K562 (cell line): ENCODE measurements at places on chromosomes 11 and 22.
A peak's percentile ranks its signal among the peaks of the same experiment; 100 is the strongest.

GRCh38 chr22:19960491-19961200, 19.0 kb upstream of the TXNRD2 start:
- no peak for DNase-seq

- no peak for DNase-seq
These were observed 98.0 kb downstream of the PDE2A start for GRCh38 chr11:72576243-72576595.

GRCh38 chr11:342328-342727, 21.7 kb upstream of the IFITM3 start:
- DNase-seq: peak; percentile 3

- peak; percentile 85 for DNase-seq
These were observed 6.0 kb downstream of the P2RX6 start for GRCh38 chr22:21020802-21021429.

DNA sequence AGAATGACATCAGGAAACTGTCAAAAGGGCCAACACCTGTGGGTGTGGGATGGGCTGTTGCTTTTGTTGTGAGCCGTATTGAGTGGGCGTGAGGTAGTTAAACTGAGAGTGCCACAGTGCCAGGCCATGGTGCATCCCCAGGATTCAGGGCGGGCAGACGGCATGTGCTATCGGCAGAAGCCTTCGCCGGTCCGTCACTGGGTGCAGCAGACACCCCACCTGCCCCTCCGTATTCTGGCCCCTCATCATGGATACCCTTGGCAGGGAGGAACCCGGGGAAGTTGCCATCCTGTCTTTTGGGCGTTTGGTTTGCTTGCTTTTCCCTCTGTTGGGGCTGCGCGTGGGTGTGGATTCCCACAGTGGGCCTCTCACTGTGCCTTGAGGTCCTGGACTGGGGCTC, 27.5 kb downstream of the ST14 start:
- no peak for DNase-seq

DNA sequence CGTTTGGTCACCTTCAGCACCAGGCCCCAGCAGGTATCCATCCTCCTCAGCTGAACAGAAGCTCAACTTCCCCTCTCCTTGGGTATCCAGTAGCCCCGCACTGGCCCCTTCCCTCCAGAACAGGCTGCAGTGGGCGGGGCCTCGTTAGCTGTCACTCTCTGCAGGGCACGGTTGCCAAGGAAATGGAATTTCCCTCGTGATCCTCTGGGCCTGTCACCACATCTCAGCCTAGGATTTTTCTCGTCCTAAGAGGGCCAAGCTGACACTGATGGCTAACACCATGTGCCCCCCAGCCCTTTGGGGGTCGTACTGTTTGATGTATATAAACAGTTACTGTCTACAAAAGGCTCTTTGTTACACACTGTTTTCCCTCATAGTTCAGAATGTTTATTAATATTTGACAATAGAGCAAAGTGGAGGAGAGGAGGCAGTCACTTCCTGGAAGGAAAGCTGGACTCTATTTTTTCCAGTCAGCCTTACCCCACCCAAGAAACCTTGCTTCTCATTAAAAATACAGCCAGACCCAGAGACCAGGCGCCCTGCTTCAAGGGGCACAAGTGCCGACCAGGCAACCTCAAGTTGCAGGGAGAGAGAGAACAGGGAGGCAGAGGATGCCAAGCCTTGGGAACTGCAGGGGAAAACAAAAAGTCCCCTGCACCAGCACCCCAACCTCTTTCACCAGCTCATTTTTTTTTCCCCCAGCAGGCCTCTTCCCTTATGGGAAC, 44.5 kb downstream of the FEZ1 start:
- DNase-seq: peak; percentile 57

DNA sequence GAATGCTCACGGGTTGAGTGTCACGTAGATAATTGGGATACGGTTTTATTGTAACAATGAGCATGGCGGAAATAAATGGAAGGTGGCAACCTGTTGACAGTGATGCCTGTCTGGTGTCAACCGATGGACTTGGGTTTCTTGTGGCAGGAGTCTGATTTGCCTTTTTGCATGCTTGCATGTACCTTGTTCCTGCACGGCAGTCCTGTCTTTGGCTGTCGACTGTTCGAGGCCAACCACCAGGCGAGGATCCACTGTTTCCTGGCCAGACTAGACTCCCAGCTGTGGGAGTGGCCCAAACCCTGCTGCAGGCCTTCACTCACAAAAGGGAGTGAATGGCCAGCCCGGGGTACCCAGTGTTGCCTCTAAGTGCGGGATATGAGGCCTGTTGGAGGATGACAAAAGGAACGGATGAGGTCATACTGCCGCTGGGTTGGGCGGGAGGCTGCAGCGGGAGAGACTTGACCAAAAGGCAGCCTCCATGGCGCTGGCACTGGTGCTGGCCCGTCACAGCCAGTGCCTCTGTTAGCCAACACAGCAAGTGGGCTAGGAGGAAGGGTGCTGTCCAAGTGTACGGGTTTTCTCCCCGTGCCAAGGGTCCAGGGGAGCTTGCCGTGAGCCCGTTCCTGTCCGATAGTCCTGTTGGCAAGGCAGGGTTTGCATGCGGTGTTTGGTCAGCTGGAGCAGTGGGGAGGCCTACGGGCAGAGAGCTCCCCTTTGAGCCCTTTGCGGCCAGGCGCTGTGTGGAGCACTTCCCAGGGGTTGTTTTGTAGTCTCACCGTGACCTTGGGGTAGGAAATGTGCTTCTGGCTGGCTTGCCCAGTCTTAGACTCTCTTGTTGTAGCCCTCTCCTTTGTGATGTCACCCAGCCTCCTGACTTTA, 974 bp downstream of the DGCR8 start:
- peak; percentile 74 for DNase-seq

DNA sequence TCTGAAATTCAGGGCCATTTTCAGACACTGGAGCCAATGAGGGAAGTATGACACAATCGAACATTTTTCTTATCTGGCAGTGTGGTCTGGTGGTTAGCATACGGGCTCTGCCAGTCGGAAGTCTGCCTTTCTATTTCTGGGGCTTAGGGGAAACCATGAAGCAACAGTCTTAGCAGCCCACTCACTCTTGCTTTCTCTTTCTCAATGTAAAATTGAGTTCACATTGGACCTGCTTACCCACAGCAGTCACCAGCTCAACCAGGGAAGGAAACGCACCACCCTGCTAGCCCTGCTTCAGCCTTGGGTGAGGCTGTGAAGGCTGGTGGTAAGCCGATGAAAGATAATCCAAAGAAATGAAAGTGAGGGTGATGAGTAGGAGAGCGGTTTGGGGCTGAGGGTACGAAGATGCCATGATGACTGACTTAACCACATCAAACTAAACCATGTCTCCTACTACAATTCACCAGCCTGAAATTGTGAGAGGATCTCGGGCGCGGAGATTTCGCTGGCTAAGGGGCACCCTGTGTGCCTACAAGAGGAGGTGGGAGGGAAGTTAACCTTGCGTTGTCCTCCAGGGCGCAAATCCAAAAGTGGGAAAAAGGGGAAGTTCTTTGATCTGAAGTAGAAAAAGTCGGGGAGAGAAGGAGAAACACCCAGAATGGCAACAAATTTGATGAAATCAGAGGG, 2.0 kb upstream of the LMO2 start:
- DNase-seq: peak; percentile 60

- DNase-seq: no peak
These were observed 13.3 kb downstream of the B3GAT1 start for GRCh38 chr11:134398644-134399292.

DNA sequence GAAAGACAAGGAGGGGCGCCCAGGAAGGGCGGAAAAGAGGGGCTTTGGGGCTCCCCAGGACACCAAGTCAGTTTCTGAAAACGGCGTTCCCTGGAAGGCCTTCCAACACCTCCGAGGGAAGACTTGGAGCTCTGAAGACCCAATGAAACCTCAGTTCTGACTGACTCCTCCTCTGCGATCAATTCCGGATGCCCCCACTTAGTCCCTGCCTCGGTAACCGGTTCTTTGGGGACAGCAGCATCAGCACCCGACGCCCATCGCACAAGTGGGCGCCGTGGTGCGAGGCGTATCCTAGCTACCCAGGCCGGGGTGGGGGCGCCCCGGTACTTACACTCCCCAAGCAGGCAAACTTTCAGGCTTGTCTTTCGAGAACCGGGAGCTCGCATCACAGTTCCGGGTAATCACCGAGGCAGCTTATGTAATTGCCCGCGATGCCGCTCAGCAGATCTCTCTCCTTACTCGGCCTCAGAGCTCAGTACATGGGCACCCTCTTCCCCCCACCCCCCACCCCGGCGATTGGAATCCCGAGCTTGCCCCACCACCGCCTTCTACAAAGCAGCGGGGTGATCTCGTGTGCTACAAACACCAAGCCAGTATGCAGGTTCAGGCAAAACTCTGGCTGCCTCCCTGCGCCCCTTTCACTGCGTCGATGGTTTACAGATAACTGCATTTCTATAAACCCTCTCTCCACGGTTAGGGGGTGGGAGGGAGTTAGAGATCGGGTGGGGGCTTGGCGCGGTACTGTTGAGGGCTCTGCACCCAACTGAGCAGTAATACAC, 2.0 kb downstream of the TENM4 start:
- no peak for DNase-seq

DNA sequence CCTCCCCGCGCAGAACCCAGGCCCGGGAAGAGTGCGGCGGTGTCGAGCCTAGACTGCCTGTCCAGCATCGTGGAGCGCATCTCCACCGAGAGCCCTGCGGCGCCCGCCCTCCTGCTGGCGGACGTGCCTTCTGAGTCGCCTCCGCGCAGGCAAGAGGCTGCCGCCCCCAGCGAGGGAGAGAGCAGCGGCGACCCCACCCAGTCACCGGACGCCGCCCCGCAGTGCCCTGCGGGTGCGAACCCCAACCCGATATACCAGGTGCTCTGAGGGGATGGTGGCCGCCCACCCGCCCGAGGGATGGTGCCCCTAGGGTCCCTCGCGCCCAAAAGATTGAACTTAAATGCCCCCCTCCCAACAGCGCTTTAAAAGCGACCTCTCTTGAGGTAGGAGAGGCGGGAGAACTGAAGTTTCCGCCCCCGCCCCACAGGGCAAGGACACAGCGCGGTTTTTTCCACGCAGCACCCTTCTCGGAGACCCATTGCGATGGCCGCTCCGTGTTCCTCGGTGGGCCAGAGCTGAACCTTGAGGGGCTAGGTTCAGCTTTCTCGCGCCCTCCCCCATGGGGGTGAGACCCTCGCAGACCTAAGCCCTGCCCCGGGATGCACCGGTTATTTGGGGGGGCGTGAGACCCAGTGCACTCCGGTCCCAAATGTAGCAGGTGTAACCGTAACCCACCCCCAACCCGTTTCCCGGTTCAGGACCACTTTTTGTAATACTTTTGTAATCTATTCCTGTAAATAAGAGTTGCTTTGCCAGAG, 2.0 kb downstream of the MYOD1 start:
- no peak for DNase-seq

GRCh38 chr22:23192133-23192532, 11.8 kb downstream of the BCR start:
- DNase-seq: no peak

- DNase-seq: peak; percentile 76
These were observed 14.3 kb downstream of the OR2AG2 start for GRCh38 chr11:6757373-6757967.

DNA sequence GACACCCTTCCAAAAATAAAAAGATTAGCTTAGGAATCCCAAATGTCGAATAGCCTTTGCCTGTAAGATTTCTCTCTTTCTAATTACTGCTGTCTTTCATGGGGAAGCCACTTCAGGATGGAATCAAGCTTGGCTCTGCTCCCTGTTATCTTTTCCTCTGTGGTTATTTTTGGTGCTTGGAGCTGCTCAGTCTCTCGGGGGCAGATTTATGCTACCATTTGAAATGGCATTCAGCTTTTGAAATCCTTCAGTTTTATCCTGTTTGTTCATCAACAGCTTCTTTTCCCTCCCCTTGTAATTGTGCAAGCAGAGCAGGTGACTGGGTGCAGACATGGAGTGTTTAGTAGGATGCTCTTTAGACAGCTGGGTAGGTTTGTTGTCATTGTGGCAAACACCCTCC, 111.0 kb downstream of the DBX1 start:
- DNase-seq: no peak

- peak; percentile 36 for DNase-seq
These were observed 607 bp downstream of the CCDC82 start for GRCh38 chr11:96388891-96389719.

DNA sequence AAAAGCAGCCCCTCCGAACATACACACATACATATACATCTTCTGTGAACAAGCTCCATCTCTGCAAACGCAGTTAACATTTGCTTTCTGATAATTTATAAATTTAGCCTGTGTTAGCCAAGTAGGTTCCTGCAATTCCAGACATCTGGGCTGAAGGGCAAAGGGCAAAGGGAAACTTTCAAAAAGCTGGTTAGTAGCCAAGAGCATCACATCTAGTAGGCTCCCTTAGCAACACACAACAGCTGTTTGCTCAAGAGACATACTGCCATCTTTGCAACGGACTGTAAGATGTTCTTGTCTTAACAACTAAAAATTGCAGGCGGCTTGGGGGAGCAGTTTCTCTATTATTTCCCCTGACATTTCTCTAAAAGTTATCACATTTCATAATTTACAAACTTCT, 134.9 kb downstream of the RBFOX2 start:
- DNase-seq: no peak

DNA sequence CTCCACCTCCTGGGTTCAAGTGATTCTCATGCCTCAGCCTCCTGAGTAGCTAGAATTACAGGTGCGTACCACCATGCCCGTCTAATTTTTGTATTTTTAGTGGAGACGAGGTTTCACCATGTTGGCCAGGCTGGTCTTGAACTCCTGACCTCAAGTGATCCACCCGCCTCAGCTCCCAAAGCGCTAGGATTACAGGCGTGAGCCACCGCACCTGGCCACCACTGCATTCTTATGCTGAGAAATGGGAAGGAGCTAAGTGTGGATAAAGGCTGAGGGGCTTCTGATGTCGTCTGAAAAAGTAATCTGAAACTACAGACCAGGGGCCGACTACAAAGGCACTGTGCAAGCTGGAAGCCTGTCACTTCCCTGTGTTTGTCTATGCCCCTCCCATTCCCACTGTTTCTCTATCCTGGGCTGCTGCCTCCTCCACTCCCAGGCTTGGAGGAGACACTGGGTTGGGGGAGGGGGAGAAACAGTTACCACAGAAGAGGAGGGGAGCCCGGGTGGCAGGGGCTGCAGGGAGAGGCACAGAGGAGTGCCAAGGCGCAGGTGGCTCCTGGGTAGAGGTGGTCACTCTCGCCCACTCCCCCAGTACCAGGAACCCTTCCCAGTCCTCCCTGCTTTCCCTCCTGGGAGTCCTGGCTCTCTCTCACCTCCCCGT, 2.9 kb upstream of the MTA2 start:
- no peak for DNase-seq

DNA sequence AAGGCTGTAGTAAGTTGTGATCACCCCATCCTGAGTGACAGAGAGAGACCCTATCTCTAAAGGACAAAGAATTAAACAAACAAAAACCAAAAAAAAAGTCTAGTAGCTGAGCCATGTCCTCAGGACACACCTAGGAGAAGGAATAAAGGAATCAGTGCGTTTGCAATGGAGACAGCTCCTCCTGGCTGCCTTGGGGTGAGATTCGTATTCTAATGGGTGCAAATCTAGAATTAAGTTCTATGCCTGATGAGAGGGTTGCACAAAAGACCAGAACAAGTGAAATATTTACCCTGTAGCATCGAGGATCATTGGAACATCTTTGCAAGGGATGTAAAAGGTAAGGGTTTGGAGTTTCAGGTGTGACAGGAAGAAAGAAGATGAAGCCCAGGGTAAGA, 70.3 kb upstream of the BMAL1 start:
- DNase-seq: no peak
